ENCODE measurements at places on chromosomes 6 and 20. TPM values are rescaled to one million over a fixed set of nuclear protein-coding genes. Genes with fewer than 3 reads are reported as not detected.

Gene GJA10
- total RNA-seq: not detected

Gene ELOVL2
- total RNA-seq: 27.8 TPM

Gene NR2E1
- total RNA-seq: 0.13 TPM

Gene TAB2
- total RNA-seq: 47.2 TPM

GRCh38 chr6:33858804-33859505 lies 55.2 kb upstream of the MLN start:
- no peaks in the 10 kb centered on the region for H3K27me3 ChIP-seq
- no peaks in the 10 kb centered on the region for H3K36me3 ChIP-seq
- no peaks in the 10 kb centered on the region for H3K4me1 ChIP-seq
- H3K4me3 ChIP-seq: no peak overlapping the region
- no peak for DNase-seq
- no peak overlapping the region for H3K27ac ChIP-seq

DNA sequence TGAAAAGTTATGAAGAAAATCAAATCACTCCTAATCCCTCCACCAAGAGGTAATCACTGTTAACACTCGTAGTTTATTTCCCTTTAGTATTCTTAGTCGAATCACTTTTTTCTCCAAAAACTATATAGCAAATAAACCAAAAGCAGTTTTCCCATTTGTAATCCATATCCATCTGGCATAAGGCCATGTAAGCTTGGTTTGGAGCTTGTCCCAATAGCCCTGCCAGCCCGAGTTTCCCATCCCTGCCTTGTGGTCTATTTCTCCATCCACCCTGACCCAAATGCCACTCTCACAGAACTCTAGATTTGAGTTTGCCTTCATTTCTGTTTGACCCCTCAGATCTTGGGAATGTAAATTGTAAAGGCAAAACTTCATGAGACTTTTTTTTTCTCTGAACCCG lies 71.8 kb upstream of the DSP start:
- H3K4me1 ChIP-seq: no peaks in the 10 kb centered on the region
- H3K36me3 ChIP-seq: no peaks in the 10 kb centered on the region
- H3K4me3 ChIP-seq: no peak overlapping the region
- H3K27me3 ChIP-seq: no peaks in the 10 kb centered on the region
- DNase-seq: no peak
- no peak overlapping the region for H3K27ac ChIP-seq

DNA sequence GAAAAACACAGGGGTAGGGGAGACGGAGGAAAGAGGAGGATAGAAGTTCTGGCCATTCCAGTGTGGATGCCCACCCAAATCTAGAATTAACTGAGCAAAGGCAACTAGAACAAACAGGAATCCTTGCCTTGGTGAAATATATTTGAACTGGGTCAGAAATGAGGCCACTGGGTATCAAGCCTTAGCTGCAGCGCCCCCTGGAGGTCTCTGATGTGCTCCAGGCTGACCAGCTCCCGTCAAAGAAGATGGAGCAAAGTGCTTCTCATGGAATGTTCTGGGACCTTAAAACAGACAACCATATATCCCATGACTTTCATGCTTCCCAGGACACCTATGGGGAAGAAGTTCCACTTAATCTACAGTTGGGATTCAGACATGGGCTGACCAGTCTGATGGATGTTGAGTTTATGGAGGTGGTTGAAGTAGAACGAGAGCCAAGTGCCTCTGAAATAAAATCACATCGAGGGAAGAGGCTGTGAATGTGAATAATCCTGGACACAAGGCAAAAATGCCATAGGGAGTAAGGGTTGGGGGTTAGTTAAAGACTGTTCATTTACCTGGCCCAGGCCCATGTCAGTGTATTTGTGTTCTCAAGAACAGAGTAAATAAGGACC lies 50.4 kb downstream of the HLA-DPB1 start:
- H3K27ac ChIP-seq: no peak overlapping the region
- no peaks in the 10 kb centered on the region for H3K36me3 ChIP-seq
- H3K4me3 ChIP-seq: no peak overlapping the region
- no peak for DNase-seq
- peaks cover 5% of the 10 kb centered on the region for H3K27me3 ChIP-seq

DNA sequence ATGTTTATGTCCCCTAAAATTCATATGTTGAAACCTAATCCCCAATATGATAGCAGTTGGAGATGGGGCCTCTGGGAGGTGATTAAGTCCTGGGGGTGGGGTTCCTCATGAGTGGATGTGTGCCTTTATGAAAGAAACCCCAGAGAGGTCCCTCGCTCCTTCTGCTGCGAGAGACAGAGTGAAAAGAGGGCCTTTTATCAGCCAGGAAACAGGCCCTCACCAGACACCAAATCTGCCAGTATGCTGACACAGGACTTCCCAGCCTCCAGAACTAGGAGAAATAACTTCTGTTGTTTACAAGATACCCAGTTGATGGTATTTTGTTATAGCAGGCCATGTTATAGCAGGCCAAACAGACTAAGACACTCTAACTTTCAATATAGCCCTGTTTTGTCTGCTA lies 100.9 kb upstream of the NFATC2 start:
- H3K27ac ChIP-seq: no peak overlapping the region
- H3K36me3 ChIP-seq: no peaks in the 10 kb centered on the region
- peaks cover 8% of the 10 kb centered on the region for H3K4me1 ChIP-seq
- H3K4me3 ChIP-seq: no peak overlapping the region

DNA sequence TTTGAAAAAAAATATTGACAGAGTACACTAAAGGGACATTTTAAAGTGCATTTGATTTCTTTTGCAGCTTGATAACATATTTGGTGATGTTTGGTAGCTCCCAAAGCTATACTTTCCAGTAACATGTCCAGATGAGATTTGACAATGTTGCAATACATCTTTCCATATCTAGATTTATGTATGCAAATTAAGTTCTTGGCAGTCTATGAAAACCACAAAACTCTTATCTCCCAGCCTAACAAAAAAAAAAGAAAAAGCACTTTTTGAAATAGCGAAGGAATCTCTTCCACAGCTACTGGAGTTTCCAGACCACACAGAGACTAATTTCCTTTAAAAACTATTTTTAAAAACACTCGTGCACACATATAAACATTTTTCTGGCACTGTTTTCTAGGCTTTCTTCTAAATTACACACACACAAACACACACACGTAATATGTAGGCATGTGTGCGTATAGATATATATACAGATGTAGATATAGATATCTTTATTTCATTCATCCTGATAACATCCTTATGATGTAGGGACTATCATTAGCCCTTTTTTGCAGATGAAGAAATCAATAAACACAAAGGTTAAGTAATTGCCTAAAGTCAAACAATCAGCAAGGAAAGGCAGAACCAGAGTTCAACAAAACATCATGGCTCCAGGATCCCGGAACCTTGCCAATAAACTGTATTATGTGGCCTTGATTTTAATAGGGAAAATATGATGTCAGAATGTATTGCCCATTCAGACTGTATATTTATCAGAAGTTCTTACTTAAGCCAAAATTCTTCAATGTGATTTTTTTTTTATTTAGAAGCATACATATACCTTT lies 93.3 kb downstream of the ADGRB3 start:
- no peaks in the 10 kb centered on the region for H3K36me3 ChIP-seq
- H3K4me1 ChIP-seq: no peaks in the 10 kb centered on the region
- no peaks in the 10 kb centered on the region for H3K27me3 ChIP-seq
- no peak overlapping the region for H3K4me3 ChIP-seq
- no peak for DNase-seq
- no peak overlapping the region for H3K27ac ChIP-seq

- peak overlapping the region; percentile 70 for H3K27ac ChIP-seq
- H3K4me3 ChIP-seq: no peak overlapping the region
- no peaks in the 10 kb centered on the region for H3K36me3 ChIP-seq
- no peaks in the 10 kb centered on the region for H3K27me3 ChIP-seq
Measured at GRCh38 chr20:17835240-17835933, 133.2 kb downstream of the SNX5 start.

DNA sequence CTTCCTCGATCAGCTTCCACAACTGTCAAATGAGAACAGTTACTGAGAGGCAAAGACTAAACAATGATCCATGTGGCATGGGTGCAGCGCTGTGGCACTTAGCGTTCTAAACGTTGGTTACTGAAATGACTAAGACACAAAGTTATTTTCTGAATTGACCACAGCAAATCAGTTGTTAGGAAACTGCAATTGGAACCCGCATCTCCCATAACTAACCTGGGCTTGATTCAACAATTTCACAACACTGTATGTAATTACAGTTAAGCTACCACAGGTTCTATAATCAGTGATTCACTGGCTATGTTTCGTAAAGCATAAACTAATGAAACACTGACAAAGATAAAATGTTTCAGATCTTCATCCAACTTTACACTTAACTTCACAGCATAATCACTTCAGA lies 12.5 kb downstream of the WDR27 start:
- H3K4me3 ChIP-seq: no peak overlapping the region
- no peaks in the 10 kb centered on the region for H3K27me3 ChIP-seq
- no peak for DNase-seq
- no peaks in the 10 kb centered on the region for H3K4me1 ChIP-seq
- H3K36me3 ChIP-seq: peaks cover 10% of the 10 kb centered on the region

DNA sequence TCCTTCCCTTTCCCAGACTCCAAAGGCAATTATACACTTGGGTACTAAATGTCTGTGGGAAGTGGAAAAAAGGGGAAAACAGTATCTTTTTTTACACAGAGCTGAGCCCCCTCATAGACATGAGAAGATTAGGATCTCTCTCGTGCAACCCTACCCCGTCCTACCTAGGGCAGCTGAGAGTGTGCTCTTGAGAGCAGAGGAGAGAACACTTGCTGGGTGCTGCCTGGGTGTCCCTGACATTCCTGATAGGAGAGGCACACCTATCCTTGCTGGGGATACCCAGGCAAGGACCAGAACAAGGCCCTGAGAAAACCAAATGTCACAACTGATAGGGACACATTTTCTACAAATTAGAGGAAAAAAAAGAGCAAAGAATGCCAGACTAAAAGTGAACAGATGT lies 81.2 kb downstream of the PREP start:
- no peak overlapping the region for H3K4me3 ChIP-seq
- H3K27ac ChIP-seq: no peak overlapping the region

GRCh38 chr6:130482645-130483390 lies 117.0 kb downstream of the TMEM200A start:
- no peak overlapping the region for H3K4me3 ChIP-seq
- H3K27me3 ChIP-seq: no peaks in the 10 kb centered on the region
- no peak for DNase-seq
- H3K4me1 ChIP-seq: no peaks in the 10 kb centered on the region
- H3K36me3 ChIP-seq: no peaks in the 10 kb centered on the region

DNA sequence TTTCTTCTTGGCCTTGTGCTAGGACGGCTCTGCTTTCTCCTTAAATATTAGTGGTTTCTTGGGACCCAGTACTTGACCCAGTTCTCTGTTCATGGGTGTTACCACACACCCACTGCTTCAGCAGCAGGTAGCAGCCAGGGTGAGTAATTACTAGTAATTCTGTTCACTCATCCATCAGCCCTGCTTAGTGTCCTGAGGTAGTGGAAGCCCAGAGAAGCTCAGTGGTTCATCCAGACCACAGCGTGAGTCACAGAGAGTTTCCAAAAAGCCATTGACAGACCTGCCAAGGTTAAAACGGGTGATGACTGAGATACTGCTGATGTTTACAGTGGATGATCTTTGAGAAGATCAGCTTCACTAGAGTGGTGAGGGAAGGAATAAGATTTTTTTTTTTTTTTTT lies 51.7 kb upstream of the HINT3 start:
- no peaks in the 10 kb centered on the region for H3K36me3 ChIP-seq
- DNase-seq: no peak
- H3K4me1 ChIP-seq: no peaks in the 10 kb centered on the region
- no peak overlapping the region for H3K27ac ChIP-seq
- H3K4me3 ChIP-seq: no peak overlapping the region

Measured in Panc1 (cell line).